ENCODE measurements at places on chromosomes 6 and 20.

- H3K4me1 ChIP-seq: no peaks in the 10 kb centered on the region
- no peaks in the 10 kb centered on the region for H3K27me3 ChIP-seq
- H3K36me3 ChIP-seq: no peaks in the 10 kb centered on the region
- DNase-seq: no peak
- H3K27ac ChIP-seq: no peak overlapping the region
Observed at GRCh38 chr6:72724545-72724944, 102.7 kb downstream of the KCNQ5 start.

DNA sequence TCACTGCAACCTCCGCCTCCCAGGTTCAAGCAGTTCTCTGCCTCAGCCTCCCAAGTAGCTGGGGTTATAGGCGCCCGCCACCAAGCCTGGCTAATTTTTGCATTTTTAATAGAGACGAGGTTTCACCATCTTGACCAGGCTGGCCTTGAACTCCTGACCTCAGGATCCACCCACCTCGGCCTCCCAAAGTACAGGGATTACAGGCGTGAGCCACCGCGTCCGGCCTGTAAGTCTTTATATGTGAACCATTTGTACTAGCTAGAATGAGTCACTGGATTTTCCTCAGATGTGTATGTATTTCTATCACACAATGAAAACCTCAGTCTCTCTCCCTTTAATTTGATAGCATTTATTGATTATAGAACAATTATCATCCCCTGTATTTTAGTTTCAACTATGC lies 34.0 kb downstream of the ITCH start:
- no peak overlapping the region for H3K4me3 ChIP-seq
- H3K27me3 ChIP-seq: no peaks in the 10 kb centered on the region
- peaks cover 19% of the 10 kb centered on the region for H3K4me1 ChIP-seq
- H3K27ac ChIP-seq: no peak overlapping the region
- DNase-seq: no peak

DNA sequence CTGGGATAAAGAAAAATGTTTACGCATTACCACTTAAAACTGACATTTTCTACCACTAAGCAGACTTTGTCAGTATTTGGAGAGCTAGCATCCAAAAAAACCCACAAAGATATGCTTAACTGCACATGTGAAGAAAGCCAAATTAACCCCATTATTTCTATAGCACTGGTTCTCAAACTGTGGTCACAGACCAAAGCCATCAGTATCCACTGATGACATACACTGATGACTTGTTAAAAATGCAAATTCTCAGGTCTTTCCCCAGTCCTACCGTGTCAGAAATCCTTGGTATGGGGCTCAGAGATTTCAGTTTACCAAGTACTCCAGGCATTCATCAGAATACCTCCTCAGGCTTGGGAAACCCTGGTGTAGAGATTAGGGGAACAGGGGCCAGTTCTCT lies 230.2 kb downstream of the PTPRK start:
- no peaks in the 10 kb centered on the region for H3K27me3 ChIP-seq
- H3K4me1 ChIP-seq: no peaks in the 10 kb centered on the region
- H3K36me3 ChIP-seq: no peaks in the 10 kb centered on the region
- no peak for DNase-seq
- H3K27ac ChIP-seq: no peak overlapping the region

DNA sequence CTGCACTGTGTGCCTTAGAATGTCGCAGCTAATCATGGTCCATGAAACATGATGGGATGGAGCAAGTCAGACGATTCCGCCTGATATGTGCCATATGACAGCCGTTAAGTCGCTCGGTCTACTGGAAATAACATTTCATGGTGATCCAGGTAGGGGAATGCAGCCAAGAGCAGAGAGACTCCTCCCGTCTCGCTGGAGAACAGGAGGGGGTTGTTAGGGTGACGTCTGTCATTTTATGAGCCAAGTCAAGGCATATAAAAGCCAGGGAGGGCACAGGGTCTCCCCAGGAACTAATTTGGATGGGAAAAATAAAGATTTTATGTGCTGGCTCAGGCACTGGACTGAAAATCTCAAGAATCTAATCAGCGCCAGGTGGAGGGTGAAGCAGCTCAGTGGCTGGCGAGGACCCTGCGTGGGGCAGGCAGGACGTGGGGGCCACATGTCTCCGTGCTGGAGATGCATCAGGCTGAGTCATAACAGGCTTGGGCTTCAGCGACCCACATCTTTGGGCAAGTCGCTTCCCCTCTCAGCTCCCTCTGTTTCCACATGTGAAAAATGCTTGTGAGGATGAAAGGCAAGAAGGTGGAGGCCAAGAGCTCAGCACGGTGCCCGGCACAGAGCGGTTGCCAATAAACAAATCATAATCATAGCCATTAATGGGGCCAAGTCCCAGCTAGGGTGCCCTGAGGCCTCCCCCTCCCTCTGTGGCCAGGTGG lies 234.6 kb downstream of the ANKRD60 start:
- H3K27me3 ChIP-seq: no peaks in the 10 kb centered on the region
- no peaks in the 10 kb centered on the region for H3K36me3 ChIP-seq

DNA sequence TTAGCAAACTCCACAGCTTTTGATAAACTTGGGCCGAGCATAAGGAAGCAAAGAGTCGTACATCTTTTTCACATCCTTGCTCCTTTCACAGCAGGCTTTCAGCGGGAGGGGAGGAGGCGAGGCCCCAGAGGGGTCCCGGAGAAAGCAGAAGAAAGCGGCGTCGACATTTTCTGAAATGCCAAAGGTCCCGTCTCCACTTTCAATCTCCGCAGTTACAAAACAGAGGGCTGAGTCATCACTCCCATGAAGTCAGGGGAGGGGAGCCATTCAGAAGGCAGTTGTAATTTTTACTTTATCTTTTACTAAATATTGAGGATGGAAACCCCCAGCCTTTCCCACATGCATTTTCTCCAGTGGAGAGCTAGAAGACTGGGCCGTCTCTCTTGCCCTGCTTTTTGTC lies 174.2 kb upstream of the THBS2 start:
- no peak overlapping the region for H3K27ac ChIP-seq
- no peak for DNase-seq
- no peaks in the 10 kb centered on the region for H3K4me1 ChIP-seq
- H3K36me3 ChIP-seq: no peaks in the 10 kb centered on the region

GRCh38 chr20:25360631-25361286 lies 29.9 kb downstream of the ABHD12 start:
- peaks cover 3% of the 10 kb centered on the region for H3K4me1 ChIP-seq
- no peaks in the 10 kb centered on the region for H3K36me3 ChIP-seq
- H3K4me3 ChIP-seq: no peak overlapping the region
- no peaks in the 10 kb centered on the region for H3K27me3 ChIP-seq
- no peak overlapping the region for H3K27ac ChIP-seq

- DNase-seq: no peak
- H3K36me3 ChIP-seq: no peaks in the 10 kb centered on the region
- no peaks in the 10 kb centered on the region for H3K27me3 ChIP-seq
- H3K27ac ChIP-seq: no peak overlapping the region
- no peaks in the 10 kb centered on the region for H3K4me1 ChIP-seq
Observed at GRCh38 chr20:19430641-19431315, 218.3 kb downstream of the SLC24A3 start.

DNA sequence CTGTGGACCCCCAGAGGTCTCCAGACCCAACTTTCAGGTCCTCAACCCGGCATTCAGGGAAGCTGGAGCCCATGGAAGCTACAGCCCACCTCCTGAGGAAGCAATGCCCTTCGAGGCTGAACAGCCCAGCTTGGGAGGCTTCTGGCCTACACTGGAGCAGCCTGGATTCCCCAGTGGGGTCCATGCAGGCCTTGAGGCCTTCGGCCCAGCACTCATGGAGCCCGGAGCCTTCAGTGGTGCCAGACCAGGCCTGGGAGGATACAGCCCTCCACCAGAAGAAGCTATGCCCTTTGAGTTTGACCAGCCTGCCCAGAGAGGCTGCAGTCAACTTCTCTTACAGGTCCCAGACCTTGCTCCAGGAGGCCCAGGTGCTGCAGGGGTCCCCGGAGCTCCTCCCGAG lies 950 bp downstream of the GNAS start:
- no peaks in the 10 kb centered on the region for H3K36me3 ChIP-seq
- H3K27ac ChIP-seq: no peak overlapping the region
- H3K4me3 ChIP-seq: no peak overlapping the region
- H3K27me3 ChIP-seq: no peaks in the 10 kb centered on the region
